Neuronal stem cell (in vitro differentiated cells): ENCODE measurements at places on chromosomes 11 and 22.

GRCh38 chr11:96335388-96335787 is 7.6 kb downstream of the MAML2 start:
- no peak for DNase-seq

DNA sequence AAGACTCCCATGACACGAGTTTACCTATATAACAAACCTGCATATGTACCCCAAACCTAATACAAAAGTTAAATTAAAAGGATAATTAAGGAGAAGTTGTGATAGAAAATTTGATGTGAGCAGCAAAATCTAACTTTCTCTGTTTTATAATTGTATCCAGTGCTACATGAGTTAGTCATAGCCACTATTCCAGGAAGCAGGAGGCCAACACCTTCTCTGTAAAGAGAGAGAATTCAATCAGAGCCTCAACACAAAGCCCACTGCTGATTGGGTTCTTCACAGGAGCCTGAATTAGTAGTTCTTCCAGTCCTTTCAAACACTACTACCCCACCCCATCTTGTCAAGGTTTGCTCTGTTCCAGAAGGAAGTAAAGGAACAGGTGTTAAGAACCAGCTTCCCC is 84.2 kb downstream of the BLID start:
- DNase-seq: no peak

DNA sequence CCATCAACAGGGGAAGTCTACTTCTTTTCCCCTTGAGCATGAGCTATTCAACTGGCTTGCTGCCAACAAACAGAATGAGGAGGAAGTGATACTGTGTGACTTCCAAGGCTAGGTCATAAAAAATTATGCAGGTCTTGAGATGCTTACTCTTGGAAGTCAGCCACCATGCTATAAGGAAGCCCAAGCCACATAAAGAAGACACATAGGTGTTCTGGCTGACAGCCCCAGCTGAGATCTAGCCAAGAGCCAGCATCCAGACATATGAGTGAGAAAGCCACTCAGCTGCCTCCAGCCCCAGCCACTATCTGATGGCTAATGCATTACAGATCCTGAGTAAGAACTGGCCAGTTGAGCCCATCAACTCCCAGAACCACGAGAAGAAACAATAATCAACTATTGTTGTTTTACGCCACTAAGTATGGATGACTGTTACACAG is 31.0 kb upstream of the PPP2R1B start:
- DNase-seq: no peak

DNA sequence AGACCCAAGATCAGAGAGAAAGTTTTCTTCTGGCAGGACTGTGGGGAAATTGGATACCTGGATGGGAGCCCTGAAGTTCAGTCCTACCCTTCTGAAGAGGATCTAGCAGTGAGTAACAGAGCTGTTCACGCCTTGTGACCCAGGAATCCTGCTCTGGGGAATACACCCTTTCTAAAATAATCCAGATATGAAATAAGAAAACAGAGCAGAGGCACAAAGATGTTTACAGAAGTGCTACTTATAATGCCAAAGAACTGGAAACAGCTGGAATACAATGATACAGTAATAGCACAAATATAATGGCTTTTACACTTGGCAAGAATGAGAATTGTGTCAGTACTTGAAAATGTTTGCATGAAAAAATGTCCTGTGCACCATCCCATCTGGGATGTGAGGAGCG is 304.0 kb upstream of the NARS2 start:
- DNase-seq: no peak

- no peak for DNase-seq
Observed at GRCh38 chr11:64745189-64745520, 1.2 kb upstream of the RASGRP2 start.

GRCh38 chr11:32172848-32173834 is 82.3 kb downstream of the RCN1 start:
- DNase-seq: peak; percentile 62

- DNase-seq: no peak
Observed at GRCh38 chr22:44195189-44195871, 14.6 kb downstream of the PARVG start.
